ENCODE measurements at places on chromosomes 6 and 20.

- DNase-seq, result no peak
Observed at GRCh38 chr20:53657732-53658131, 64.1 kb upstream of the ZNF217 start.

DNA sequence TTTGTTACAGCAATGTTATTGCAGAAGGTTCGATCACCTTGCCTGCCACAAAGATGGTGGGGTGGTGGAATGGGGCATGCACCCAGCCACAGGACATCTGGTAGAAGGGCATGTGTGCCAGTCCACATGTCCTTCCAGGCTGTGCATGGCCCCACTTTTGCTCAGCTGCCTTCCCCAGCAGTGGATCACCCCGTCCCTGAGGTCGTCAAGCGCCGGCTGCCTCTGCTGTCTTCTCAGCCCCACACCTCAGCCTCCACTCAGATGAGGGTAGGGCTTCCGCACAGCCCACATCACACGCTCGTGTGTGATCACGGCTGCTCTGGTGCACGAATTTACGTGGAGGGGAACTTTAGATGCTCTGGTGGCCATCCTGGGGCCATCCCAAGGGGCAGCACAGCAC, 109.5 kb upstream of the PMEPA1 start:
- no peak for DNase-seq

GRCh38 chr6:97462031-97462430, 179.0 kb upstream of the MMS22L start:
- DNase-seq, result no peak

DNA sequence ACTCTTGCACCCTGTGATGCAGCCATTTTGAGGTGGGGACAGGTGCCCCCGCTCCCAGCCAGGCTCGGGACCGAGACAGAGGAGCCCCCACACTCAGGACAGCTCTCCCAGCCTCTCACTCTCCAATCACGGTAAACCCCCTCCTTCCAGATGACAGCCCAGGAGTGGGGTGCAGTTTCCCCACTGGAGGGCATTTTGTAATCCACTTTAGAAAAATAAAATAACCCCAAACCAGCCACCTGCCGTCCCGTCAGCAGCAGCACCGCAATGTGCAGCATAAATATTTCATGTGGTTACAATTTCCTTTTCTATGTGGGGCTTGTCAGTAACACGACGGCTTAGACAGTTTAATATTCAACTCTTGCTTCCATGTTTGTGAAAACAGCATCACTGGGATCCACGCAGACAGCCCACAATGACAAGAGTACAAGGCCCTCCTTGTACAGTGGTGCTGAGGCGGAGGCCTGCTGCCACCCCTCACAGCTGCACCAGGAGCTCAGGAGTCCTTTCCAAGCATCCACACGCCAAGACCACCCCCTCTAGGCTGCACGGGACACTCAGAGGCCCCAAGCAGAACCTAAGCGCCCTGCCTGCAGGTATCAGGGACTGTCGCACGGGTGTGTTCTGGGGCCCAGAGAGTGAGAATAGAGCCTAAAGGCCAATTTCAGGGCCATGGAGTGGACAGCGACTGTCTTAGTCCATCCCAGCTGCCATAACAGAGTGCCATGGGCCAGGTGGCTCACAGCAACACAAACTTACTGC, 116.7 kb downstream of the JPH2 start:
- no peak for DNase-seq

GRCh38 chr20:64189530-64189966, 25.3 kb downstream of the MYT1 start:
- no peak for DNase-seq

- DNase-seq, result no peak
Observed at GRCh38 chr20:23099791-23100719, 13.9 kb upstream of the CD93 start.

DNA sequence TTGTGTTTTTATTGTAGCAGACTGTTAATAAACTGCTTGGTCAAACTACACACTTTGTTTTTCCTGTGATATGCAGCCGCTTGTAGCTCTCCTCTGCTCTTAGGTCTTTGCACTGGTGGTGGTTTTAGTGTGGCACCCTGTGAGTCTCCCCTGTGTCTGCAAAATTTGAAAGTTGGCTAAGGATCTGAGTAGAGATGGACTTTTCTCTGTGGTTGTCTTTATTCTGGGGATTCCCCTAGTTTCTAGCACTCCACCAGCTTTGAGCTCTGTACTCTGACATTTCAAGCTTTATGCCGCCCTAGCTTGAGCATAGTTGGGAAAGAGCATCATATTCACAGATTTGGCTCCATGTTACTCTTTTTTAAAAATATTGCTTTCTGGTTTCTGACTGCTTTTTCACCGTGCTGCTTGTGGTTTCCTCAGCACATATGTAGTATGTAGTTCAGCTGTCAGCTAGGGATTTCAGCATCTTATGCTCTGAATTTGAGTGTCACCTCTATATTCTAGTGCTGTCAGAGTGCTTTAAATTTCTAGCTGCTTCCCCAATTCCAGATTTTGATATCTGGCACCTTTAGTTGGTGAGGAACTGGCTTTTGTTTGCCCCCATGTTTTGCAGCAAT, 25.4 kb downstream of the CDYL start:
- no peak for DNase-seq

- no peak for DNase-seq
Observed at GRCh38 chr6:97816526-97816925, 533.5 kb upstream of the MMS22L start.

GRCh38 chr20:51338692-51339440, 203.7 kb downstream of the NFATC2 start:
- DNase-seq, result no peak

GRCh38 chr6:26270903-26271667, 93.9 kb upstream of the BTN3A2 start:
- peak; percentile 73 for DNase-seq

DNA sequence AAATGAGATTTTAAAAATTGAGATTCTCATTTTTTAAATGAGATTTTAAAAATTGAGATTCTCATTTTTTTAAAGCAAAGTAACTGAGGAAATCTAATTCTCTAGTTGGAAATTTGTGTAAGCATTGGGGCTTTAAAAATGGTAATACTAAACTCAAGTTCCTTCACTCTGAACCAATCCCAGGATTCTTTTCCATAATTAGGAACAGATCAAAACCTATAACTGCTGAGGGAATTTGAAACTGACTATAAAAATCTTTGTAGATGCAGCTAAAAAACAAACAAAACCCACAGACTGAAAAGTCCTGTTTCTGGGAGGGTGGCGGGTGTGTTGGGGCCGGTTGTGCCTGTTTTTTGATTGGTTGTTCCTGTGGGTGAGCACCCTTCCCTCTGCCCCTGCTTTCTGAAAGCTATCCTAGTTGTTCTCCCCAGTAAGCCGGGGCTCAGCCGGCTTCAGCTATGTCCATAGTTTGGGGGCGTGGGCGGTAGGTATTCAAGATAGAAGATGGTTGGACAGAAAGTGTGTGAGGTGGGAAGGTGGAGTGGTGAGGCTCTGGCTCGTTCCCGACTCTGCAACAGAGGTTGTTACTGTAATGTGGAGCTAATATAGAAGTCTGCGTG, 49.3 kb downstream of the GFRA4 start:
- DNase-seq, result no peak

DNA sequence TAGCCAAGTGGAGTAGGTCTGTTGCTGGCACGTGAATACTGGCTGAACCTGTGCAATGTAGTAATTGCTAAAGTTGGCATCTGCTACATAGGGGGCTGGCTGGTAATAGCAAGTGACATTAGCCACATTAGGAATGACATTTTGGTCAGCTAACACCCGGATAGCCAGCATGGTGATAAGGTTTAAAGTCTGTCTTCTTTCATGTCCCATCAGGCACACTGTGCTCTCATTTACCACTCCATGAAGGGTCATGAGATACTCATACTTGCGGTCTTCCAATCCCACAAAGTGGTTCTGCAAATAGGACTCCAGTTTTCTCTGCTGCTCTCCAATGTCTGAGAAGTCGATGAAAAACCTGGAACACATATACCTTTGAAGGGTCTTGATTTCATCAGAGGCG, 2.8 kb downstream of the TENT5A start:
- no peak for DNase-seq

GRCh38 chr6:109282756-109283155, 99.5 kb downstream of the CD164 start:
- DNase-seq, result no peak

DNA sequence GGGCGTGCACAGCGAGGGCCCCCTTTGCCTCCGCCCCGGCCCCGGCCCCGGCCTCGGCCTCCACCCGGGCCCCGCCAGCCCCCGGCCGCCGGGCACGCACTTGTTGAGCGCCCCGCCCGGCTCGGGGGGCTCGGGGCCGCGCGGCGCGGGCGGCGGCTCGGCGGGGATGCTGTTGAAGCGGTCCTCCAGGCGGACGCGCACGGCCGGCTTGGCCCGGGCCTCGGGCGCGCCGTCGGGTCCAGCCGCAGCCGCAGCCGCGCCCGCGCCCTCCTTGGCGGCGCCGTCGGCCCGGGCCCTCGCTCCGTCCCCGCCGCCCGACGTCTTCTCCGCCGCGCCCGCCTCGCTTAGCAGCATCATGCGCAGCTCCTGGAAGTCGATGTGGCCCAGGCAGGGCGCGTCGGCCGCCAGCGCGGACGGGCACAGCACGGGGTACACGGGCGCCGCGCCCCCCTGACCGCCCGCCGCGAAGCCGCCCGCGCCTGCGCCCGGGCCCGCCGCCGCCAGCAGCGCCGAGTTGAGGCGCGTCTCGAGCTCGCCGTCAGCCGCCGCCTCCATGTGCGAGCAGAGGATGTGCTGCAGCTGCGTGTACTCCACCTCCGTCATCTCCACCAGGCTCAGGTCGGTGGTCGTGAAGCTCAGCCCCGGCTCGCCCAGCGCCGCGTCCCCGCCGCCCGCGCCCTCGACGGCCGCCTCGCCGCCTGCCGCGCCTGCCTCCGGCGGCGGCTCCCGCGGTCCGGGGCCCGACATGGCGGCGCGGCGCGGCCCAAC, 514 bp downstream of the TCFL5 start:
- no peak for DNase-seq

- no peak for DNase-seq
Observed at GRCh38 chr6:5442916-5443315, 181.6 kb downstream of the FARS2 start.

- DNase-seq, result no peak
Observed at GRCh38 chr20:34037767-34038166, 44.1 kb downstream of the RALY start.

DNA sequence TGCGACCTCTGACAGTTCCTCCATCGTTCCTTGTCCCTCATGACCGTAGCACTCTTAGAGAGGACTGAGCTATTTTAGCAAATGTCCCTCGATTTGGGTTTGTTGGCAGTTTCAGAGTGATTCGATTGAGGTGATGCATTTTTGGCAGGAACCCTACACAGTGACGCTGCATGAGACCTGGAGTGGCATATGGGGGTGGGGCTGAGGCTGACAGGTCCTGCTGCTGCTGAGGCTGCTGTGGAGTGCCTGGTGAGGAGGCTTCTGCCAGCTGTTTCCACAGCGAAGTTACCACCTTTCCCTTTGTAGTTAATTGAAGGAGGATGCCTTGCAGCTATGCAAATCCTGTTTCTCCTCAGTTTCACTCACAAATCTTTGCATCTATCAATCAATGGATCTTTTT, 19.8 kb downstream of the PXDC1 start:
- DNase-seq, result no peak

DNA sequence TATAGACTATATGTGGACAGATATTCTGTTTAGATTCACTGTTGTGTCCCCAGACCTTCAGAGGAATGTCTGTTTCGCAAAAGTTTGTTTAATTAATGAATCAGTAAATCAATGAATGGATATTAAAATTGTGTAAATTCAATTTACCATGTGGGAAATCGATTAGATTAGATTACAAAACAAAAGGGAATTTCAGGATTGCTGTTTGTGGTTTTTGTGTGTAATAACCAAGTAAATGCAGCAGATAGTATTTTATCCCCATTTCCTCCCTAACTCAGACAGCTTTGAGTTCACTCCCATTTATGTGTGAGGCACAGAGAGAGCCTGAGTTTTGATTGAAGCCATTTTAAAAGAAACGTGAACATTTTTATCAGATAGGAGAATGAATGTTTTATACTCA, 214.8 kb downstream of the ADGB start:
- DNase-seq, result no peak

DNA sequence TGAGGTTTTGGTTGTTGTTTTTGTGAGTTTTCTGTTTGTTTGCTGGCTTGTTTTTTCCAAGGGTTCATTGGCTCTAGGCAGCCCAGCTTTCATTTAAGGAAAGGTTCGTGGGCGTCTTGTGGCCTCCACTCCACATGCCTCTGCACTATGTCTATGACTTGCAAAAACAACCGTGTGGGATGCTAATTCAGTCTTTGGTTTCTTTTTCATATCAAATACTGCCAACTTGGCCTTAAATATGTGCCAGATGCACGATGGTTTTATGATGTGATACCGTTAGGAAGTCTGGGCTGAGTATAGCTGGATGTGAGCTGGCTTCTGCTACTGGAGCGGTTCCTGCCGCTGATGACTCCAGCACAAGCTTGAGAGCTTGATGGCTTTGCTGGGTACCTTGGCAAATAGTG, 96.3 kb downstream of the BMP2 start:
- DNase-seq, result no peak

- DNase-seq, result no peak
Observed at GRCh38 chr6:106439459-106439858, 78.9 kb downstream of the CRYBG1 start.

- no peak for DNase-seq
Observed at GRCh38 chr6:125827788-125828320, 37.1 kb downstream of the NCOA7 start.

GRCh38 chr6:169247991-169248390, 5.7 kb downstream of the THBS2 start:
- no peak for DNase-seq

GRCh38 chr6:43311666-43312065, 3.0 kb upstream of the CRIP3 start:
- DNase-seq, result no peak

- no peak for DNase-seq
Observed at GRCh38 chr20:46025376-46025783, 3.6 kb upstream of the SLC12A5 start.

DNA sequence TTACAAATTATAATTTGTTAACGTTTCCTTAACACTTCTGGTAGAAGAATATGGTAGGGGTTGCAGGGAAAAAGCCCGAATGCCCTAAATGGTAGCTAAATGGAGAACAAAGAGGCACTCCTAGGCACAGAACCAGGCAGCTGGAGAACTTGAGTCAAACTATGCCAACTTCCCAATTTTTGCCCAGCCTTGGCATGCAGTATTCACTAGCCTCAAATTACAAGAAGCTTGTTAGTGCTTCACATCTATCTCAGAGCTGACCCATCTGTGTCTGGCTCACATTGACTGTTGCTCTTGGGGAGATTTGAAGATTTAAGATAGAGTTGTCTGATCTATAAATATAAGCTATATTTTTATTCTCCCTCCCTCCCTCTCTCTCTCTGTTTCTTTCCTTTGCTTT, 19.4 kb upstream of the LRFN2 start:
- DNase-seq, result no peak
